Stimulated activated CD8-positive, alpha-beta memory T cell treated with anti-CD3 and anti-CD28 coated beads, Interleukin-2, amount 100 ng/mL, for 1 hour (primary cell): ENCODE measurements at places on chromosomes 1 and 21.

- no peak for DNase-seq
Measured at GRCh38 chr1:189374816-189375215, 1102.8 kb downstream of the BRINP3 start.

DNA sequence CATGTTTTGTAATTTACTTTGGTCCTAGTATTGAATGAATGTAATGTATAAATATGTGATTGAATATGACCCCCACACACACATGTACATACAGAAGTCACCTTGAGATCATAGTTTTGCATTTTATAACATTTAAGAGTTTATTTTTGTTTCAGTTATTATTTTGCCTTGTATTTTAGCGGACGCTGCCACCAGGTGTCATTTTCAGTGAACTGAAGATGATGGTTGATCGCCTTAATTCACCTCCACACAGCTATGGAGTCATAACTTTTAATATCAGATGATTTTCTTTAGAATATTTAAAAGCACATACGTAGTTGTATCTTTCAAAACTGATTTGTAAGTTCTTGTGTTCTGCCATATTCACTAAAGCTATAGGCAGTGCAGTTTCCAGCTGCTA is 130.4 kb downstream of the DYRK1A start:
- DNase-seq, result no peak

DNA sequence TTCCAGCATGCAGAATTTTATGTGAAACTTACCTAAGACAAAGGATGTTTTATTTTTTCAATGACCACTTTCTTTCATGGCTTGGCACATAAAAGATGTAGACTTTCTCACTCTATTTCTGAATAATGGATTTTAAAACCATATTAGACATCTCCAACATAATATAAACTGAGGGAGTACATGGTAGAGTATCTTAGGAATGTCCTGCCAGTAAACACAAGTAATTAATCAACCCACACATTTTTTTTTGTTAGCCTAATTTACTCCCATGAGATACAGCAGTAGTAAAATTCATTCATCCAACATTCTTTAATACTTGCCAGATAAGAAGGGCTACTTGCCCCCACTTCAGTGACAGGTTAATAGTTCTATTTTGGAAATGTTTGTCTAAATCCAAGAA is 235.4 kb upstream of the ADAMTS5 start:
- DNase-seq, result no peak

DNA sequence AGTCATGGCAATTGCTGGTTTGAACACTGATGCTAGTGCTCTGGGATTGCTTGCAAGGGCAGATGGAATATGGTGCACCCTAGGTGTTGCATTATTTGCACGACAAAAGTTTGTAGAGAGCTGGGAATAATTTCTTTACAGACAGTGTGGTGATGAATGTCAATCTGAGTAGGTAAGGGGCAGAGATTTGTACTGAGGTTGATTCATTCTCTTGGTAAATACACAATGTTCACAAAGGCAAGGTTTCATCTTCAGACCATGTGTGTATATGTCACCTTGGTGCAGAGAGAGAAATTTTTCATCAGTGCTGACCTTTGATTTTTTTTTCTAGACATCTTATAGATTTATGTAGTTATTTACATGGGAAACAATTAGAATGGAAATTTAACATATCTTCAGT is 5.0 kb downstream of the PTPRC start:
- DNase-seq, result no peak

DNA sequence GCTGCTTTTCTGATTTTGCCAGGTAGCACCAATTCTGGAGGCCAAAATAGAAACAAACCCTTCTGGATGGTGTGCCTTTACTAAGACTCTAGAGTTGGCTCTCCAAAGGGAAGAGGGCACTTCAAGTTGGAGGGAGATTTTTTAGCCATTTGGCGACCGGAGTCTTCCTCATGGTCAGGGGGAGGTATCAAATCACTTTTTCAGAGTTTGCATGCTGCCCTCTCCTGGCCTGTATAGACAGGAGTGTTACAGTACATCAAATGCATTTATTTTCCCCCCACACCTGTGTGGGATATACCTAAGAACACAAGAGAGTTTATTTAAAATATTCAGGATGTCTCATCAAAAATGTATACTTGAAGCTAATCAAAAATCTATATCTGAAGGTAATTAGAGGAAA is 3.2 kb downstream of the GREM2 start:
- DNase-seq, result no peak

GRCh38 chr1:174942547-174943255 is 57.0 kb upstream of the CACYBP start:
- DNase-seq, result no peak
